Kidney capillary endothelial cell (primary cell): ENCODE measurements at places on chromosomes 16 and 17.

DNA sequence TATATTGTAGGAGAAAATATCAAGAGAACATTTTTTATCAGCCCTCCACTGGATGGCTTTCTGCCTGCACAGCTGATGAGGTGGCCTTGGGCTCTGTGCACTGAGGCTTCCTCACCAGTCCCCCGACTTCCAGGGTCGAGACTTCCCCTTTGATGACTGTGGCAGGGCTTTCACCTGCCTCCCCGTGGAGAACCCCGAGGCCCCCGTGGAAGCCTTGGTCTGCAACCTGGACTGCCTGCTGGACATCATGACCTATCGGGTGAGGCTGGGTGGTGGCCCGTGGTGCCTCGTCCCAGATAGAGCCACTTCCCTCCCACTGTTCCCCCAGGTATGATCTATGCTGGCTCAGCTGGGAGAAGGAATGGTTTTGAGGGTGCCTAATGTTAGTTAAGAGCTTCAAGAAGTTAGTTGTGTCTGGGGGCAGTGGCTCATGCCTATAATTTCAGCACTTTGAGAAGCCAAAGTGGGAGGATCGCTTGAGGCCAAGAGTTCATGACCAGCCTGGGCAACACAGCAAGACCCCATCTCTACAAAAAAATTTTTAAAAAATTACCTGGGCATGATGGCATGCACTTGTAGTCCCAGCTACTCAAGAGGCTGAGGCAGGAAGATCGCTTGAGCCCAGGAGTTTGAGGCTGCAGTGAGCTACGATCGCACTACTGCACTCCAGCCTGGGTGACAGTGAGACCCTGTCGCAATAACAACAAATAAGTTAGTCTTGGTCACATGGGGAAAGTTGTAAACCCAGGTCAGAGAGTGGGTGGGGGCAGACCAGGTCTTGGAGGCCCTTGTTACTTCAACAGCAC lies 11.8 kb downstream of the FCSK start:
- no peak for DNase-seq

DNA sequence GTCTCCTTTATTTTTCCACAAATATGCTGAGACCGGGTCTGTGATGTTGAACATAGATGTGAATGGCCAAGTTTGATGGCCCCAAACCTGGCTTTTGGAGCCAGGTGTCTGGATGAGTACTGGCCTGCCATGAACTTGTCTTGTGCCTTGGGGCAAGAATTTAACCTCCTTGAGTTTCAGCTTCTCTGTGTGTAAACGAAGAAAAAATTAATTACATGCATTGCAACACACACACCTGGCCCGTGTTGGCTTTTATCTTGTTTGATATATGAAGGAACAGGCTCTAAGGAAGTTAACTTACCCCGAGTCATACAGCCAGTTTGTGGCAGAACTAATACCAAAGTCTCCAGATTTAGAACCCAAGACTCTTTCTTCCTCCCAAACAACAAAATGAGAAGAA lies 13.1 kb downstream of the FBXO39 start:
- DNase-seq: no peak

- DNase-seq: peak; percentile 15
Observed at GRCh38 chr16:88455610-88456355, 2.7 kb downstream of the ZFPM1 start.

DNA sequence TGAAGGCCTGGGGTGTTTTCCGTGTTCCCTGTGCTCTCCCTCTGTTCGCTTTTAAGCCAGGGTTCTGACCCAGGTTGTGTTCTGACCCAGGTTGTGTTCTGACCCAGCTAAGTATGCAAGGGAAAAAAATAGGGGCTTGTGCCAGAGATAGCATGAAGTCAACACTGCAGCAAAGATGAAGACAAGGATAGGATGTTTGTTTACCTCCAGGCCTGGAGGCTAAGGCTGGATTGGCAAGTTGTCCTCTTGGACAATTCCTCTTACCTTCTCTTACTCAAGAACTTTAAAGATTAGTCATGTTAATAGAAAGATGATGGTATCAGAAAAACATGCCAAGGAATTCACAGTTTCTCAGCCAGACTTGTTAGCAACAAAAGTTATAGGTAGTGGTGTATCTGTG lies 19.4 kb downstream of the LYRM9 start:
- DNase-seq: no peak

DNA sequence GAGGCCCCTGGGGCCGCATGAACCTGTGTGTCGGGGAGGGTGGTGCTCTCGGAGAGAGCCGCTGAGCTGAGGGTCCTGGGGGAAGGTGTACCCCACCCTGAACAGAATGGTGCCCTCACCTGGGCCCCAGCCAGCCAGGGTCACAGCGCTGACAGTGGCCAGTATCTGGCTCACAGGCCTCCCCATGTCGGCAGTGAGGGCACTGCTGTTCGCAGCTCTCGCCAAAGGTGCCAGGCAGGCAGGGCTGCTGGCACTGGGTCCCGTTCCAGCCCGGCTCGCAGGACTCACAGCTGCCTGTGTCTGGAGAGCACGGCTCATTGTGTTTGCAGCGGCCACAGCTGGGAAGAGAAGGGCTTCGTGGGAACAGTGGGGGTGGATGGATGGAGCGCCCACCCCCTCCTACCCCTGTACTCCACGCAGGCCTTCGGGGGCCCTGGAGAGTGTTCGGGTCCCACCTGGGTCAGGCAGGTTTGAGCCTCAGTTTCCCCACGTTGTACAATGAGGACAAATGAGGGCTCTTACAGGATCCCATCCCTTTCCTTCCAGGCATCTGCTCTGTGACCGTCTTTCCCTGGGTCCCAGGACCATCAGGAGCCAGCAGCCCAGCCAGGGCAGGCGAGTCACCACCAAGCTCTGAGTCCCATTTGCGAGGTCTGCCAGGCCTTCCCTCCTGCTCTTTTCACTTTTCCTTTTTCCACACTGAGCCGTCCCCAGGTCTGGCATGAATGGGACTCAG lies 5.0 kb downstream of the SCARF1 start:
- DNase-seq: no peak

DNA sequence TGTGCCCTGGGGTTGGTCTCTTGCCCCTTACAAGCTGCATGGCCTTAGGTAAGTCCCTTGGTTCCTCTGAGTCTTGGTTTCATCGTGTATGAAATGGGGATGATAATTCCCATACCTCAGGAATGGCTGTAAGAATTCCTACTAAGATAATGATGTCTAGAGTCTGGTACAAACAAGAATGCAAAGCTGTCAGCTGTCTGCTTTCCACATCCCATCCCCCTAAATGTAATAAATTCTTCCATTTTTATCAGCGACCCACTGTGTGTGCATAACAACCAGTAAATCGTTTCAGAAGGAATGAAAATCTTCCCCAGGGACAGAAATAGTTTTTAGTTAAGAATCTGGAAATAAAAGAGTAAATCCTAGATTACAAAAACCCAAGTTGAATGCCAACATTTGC lies 95.4 kb downstream of the CPPED1 start:
- DNase-seq: no peak

- DNase-seq: no peak
Observed at GRCh38 chr16:57169327-57169726, 16.5 kb downstream of the PSME3IP1 start.

DNA sequence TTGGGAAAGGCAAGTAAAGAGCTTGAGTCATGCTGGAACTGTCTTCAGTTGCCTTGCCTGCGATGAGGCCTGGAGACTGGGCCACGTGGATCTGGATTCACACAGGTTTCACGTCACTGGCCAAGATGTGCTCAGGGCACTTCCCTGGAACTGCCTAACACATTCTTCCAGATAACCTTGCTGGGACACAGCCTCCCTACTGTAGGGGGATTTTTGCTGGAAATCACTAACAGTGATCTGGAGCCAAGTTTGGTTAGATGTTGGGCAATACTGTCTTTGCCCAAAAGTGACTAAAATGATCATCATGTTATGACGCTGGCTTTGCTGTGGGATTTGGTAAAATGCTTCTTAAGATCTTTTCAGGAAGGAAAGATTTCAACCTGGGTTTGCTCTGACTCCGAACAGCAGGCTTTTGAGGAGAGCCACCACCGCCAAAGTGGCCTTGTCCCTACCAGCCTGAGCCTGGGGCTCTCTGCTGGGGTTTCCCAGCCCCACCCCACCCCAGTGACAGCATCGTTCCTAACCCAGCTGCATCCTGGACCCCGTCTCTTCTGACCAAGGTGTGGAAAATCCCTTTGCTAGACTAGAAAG lies 14.7 kb downstream of the C1QTNF1 start:
- DNase-seq: no peak

DNA sequence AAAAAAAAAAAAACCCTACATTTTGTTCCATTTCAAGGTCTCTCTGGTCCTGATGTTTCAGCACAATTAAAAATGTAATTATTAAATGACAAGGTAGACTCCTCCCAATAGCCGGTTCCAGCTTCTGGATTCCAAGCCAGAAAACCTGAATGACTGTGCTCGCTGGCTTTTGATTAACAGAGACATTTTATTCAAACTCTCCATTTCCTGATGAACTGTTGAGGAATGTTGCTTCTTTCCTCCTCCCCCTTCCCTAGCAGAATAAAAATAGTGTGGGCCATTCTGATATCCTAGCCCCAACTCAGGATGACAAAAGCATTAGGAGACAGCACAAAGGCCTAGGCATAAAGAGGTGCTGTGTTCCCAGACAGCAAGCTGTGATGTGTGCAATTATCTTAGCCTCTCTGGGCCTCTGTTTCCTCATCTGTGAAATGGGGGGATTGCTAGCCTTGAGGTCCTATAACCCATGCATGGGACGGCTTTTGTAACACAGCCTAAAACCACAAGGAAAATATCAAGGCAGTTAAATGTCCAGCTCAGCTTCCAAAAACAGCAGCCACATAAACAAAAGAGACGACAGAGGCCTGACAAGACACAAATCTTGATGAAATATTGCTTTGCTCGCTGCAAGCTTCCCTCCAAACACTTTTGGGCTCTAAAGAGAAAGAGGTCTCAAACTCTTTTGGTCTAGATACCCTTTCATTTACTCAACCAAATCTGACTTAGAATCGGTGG lies 127.2 kb upstream of the RCVRN start:
- DNase-seq: no peak

- DNase-seq: peak; percentile 55
Observed at GRCh38 chr17:62705156-62705777, 77.8 kb downstream of the MRC2 start.

DNA sequence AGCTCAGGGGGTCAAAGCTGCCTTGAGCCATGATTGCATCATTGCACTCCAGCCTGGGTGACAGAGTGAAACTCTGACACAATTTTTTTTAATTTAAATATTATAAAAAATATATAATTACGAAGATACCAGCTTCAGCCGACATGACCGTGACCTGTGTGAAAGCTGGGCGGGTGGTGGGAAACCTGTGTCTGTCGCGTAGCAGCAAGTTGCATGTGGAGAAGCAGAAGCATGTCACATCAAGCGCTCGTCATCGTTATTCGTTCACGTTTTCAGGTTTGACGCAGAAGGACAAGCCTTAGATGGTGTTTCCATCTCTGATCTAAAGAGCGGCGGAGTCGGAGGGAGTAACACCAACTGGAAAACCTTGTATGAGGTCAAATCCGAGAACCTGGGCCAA lies 53.7 kb downstream of the RPA1 start:
- no peak for DNase-seq

DNA sequence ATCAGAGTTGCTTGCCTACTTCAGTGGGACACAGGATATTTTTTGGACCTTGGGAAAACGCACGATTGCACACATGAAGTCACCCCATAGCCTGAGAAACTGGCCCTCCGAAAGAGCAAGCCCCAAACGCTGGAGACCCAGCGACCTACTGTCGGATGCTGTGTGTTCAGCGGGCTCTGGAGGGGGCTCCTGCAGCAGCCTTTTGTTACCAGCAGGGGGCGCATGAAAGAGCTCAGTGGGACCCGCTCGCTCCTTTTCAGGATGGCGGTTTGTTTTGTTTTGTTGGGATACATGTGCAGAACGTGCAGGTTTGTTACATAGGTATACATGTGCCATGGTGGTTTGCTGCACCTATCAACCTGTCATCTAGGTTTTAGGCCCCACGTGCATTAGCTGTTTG lies 28.4 kb downstream of the MYH3 start:
- DNase-seq: no peak

DNA sequence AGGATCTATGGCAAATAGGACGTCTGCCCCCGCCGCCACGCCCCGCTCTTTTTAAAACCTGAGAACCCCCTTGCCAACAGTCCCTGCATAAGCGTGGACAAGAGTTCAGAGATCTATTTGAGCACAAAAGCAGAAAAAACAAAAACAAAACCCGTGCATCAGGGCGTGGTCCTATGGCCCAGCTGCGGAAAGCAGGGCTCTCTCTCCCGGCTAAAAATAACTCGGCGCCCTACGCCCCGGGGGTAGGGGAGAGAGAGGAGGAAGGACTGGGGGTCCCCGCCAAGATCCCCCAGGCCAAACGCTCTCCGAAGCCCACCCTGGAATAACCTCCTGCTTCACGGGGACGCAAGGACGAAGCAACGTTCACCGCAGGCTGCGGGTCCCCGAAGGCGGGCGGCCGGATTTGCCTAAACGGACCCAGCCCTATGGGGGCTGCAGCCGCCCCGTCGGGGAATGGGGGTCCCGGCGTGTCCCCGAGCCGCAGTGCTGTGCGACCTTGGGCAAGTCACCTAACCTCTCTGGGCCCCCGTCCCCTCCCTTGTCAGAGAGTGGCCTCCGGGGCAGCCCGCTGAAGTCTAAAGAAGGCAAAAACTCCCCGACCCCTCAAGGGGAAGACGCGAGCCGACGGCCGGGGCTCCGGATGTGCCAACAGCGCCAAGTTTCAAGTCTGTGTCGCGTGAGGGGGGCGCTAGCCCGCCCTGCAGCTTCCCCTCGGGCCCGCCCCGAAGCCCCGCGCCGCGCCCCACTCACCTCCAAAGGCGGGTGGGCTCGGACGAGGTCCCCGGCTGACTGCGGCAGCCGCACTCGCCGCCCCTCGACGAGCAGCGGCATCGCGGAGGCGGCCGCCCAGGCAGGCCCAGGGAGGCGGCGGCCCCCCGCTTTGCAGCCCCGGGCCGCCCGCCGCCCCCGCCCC lies 477 bp downstream of the NTAN1 start:
- peak; percentile 43 for DNase-seq

DNA sequence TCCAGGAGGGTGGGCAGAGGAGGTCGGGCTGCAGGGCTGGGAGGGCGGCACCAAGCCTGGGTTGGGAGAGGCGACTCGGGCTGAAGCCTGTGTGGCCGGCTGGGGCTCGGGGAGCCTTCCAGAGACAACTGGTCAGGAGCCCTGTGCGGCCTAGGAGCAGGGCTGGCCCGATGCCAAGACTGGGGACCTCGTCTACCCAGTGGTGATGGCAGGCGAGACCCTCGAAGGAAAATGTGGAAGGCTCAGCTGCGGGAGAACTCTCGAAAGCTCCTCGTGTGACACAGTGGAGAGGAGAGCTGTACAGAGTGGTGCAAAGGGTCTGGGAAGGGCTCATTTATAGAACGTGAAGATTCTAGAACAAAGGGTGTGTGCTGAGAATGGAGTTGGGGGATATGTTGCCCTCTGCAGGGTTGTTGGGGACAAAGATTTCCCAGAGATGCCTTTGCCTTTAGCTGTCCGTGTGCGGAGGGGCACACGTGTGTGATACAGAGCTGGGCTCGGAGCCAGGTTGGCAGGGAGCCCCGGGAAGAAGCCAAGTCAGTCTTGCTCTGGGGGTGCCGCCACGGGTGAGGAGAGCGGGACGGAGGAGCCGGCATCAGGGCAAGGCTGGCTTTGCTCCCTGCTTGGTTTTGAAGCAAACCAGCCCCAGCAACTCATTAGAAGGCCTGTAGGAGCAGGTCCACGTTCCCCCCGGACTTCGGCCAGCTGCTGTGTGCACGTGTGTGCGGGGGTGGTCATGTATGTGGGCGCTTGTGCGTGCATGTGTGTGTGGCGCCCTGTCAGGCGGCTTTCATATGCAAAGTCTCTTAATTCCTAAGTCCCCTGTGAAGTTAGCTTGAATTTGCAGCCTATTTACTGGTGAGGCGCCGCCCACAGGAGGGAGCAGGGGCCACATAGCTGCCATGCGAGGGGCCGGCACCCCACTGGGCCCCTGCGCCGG lies 132.4 kb upstream of the CHMP6 start:
- peak; percentile 68 for DNase-seq

GRCh38 chr16:51407921-51408320 lies 256.9 kb upstream of the SALL1 start:
- no peak for DNase-seq

GRCh38 chr16:85698935-85699558 lies 10.3 kb upstream of the GINS2 start:
- DNase-seq: no peak
